Stimulated activated naive CD8-positive, alpha-beta T cell treated with anti-CD3 and anti-CD28 coated beads, Interleukin-15, Interleukin-2, amounts not matched to agents 100 U/mL and 50 U/mL, for 24 hours (primary cell): ENCODE measurements at places on chromosomes 11 and 22.

DNA sequence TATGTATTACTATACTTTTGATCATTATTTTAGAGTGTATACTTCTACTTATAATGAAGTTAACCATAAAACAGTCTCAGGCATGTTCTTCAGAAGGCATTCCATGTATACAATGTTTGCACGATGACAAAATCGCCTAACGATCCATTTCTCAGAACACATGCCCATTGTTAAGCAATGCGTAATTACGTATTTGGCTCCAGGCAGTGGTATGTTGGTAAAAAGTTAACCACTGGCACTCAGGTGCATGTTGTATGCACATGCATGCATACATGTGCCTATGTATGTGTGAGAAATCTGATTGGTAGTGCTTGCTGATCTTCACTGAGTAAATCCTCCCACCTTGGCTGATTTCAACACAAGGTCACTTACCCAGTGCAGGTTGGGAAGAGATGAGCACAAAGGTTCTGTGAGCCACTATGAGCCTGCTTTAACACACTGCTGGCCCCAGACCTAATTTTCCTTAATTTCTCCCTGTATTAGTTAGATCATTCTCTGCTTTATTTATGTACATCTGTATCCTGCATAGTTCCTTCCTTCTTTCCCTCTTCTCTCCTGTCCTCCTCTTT lies 164.6 kb downstream of the ARHGAP42 start:
- no peak for DNase-seq

DNA sequence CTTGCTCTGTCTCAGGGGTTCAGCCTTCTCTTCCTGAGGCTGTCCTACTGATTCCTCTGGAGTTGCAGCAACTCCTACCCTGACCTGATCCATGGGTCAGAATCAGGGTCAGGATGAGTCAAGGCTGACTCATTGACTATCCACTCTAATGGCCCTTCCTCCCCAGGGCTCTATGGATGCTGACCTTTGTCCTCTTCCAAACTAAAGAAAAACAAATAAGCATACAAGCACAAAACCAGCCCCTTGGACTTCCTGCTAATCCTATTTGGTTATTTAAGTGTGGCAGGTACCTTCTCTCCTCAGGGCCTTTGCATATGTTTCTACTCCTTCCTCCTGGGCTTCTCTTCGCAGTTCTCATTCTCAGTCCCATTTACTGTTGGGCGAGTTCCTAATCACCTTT lies 204.5 kb upstream of the NAV2 start:
- DNase-seq = no peak

- peak; percentile 28 for DNase-seq
These were observed 9.8 kb downstream of the THAP12 start for GRCh38 chr11:76371170-76371569.

DNA sequence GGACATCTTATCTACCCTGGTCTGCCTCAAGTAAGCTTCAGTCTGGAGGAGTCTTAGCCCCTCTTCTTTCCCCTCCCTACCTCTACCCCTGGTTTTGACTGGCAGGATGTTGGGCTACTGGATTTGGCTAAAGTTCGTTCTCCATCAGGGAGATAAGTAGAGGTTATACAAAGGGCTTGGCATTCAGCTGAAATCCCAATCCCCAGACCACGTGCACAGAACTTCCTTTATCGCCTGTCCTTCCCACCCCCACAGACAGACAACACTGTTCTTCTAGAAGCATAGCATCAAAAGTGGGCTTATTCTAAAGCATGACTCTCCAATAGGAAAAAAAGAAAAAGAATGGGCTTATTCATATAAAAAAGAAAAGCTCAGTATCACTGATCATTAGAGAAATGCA lies 7.8 kb downstream of the PRG3 start:
- DNase-seq = no peak

DNA sequence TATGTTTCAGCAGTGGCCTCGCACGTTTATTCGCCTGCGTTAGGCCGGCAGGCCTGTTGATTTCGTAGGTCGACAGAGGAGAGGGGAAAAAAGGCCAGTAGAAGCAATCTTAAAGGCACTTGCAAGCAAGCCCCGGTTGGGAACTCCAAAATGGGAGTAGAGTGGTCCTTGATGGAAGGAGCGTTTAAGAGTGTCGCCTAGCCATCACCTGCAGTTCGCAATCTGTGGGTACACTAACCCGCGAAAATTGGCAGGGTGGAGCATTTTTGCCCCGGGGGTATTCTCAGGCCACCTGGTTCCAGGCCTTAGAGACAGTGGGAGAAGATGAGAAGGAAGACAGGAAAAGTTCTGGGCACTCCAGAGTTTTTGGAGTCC lies 1.1 kb downstream of the EWSR1 start:
- DNase-seq = no peak

DNA sequence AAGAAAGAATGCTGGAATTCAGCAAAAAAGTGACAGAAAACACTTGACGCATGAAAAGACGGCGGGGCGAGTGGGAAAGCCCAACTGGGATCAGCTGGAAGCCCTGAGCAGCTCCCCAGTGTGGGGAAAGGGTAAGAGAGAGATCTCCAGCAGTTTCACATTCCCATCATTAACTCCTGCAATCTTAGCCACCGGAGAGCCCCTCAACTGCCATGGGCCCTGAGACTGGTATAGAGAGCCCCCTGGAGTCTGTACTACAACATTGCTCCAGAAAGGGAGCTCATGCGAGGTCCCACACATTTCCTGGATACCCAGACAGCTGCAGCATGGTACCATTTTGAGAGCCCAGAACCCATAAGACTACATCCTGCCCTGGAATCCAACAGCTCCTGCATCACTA lies 31.1 kb downstream of the MRGPRX4 start:
- peak; percentile 11 for DNase-seq

DNA sequence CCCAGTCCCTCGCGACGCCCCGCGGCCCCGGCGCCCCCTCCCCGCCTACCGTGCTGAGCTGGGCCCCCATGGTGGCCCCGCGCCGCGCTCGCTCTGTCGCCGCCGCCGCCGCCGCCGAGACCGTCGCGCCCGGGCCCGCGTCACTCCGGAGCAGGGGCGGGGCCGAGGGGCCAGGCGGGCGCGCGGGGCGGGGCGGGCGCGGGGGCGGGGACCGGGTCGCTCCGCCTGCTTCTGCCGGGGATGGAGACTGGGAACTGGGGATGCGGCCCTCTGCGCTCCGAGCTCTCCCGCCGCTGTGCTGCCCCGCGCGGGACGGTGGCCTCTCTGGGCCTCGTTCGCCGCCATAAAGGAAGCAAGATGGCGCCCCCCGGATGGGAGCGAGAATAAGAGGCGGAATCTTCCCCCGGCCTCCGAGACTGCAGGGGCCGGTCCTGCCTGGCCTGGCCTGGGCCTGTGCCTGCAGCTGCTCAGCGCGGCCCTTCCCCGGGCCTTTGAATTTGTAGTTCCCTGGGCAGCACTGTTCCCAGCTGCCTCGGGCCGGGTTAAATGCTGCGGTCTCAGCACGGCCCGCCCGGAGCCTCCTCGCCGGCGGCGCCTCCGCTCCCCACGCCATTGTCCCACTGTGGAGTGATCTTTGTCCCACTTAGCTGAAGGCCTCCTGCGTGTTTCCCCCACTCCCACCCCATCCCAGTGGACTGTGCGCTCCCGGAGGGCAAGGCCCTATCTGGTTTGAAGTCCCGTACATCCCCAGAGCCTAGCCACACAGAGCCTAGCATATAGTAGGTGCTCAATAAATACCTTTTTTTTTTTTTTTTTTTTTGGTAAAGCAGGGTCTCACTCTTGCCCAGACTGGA lies at the start of gene CYB5R3:
CYB5R3 (minus strand) TSS at position 147 of the 854 bp plus-strand sequence; CDS start at position 70, 77 bp downstream.
- peak; percentile 89 for DNase-seq

DNA sequence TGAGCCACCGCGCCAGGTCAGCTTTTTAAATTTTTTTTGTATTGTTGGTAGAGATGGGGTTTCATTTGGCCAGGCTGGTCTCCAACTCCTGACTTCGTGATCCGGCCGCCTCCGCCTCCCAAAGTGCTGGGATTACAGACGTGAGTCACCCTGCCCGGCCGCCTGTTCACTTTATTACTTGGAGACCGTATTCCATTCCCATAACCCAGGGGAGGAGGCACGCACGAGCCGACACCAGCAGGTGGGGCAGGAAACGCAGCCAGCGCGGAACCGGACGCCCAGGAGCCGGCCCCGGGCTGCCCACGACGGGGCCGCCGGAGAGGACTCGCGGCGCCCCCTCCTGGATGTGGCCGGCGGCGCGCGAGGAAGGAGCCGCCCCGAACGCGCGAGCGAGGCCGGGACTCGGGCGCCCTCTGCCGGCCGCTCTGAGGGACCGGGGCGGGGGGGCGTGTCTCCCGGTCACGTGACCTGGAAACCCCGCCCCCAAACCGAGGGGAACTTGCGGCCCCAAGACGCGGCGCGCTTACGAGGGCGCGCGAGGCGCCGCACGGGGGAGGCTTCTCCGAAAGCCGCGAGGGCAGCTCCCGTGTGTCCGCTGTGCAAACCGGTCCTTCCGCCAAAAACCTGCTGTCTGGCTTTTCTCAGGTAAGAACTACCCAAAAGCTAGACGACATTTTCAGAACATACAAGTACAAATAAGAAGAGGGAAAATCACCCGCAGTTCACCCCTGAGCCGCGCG lies 11.6 kb upstream of the RNH1 start:
- DNase-seq = peak; percentile 91
